SK-N-SH (cell line): ENCODE measurements at places on chromosomes 16 and 17. TPM values are rescaled to one million over a fixed set of nuclear protein-coding genes. Genes with fewer than 3 reads are reported as not detected.

DNA sequence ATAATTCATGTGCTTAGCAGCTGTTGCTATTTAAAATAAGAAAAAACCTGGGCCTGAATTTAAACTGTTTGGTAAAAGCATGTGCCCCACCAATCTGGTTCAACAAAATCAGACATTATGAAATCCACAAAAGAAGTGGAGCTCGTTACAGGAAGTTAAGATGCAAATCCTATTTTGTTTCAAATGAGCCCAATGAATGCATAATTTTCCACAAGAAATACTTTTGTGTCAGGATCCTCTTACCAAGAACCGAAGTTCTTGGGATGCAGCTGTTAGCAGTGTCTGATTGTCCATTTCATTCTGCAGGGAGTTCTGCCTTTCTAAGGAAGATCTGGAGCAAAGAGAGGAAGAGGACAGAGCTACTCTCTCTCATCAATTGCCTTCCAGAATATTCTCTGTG lies 105.7 kb upstream of the RBBP6 start:
- no peak overlapping the region for H3K4me3 ChIP-seq
- H3K4me1 ChIP-seq = no peaks in the 10 kb centered on the region
- no peak overlapping the region for H3K27ac ChIP-seq
- no peak for DNase-seq
- H3K36me3 ChIP-seq = no peaks in the 10 kb centered on the region

GRCh38 chr16:73040136-73040535 lies 7.8 kb downstream of the ZFHX3 start:
- H3K4me3 ChIP-seq = no peak overlapping the region
- H3K4me1 ChIP-seq = peaks cover 47% of the 10 kb centered on the region
- no peaks in the 10 kb centered on the region for H3K36me3 ChIP-seq
- no peak for DNase-seq

DNA sequence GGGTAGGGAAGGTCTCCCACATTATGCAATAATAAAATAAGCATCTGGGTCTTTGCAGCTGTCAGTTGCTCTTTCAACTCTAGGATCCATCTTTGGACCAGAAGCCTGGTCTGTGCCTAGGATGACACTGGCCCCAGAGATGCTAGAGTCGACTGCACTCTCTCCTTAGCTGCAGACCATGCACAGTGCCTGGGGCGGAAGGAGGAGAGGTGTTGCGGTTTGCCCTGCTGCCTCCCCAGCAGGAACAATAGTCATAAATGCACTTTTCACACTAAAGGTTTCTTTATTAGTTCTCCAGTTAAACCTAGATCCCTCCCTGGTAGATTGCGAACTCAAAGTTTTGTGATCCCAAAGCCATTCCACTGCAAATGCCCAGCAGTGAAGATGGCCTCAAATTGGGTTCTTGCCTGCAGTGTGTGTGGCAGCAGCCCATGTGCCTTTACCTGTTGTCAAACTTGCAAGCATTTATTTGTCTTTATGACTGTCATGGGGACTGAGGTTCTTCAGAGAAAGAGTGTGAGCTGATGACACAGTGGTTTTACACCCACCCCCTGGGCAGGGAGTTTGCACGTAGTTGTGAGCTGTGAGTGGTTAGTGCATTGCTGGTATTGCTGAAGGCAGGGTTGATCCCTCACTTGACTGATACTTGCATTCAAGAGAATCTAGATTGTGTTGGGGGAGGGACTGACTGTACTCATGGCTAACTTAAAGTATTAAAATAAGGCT lies 10.3 kb downstream of the ATXN1L start:
- H3K27me3 ChIP-seq = no peaks in the 10 kb centered on the region
- no peak overlapping the region for H3K4me3 ChIP-seq
- peaks cover 63% of the 10 kb centered on the region for H3K36me3 ChIP-seq
- H3K4me1 ChIP-seq = no peaks in the 10 kb centered on the region

GRCh38 chr17:43547189-43547550 lies 1.0 kb upstream of the ETV4 start:
- DNase-seq = no peak
- peaks cover 21% of the 10 kb centered on the region for H3K4me1 ChIP-seq
- H3K27me3 ChIP-seq = no peaks in the 10 kb centered on the region
- H3K27ac ChIP-seq = no peak overlapping the region

DNA sequence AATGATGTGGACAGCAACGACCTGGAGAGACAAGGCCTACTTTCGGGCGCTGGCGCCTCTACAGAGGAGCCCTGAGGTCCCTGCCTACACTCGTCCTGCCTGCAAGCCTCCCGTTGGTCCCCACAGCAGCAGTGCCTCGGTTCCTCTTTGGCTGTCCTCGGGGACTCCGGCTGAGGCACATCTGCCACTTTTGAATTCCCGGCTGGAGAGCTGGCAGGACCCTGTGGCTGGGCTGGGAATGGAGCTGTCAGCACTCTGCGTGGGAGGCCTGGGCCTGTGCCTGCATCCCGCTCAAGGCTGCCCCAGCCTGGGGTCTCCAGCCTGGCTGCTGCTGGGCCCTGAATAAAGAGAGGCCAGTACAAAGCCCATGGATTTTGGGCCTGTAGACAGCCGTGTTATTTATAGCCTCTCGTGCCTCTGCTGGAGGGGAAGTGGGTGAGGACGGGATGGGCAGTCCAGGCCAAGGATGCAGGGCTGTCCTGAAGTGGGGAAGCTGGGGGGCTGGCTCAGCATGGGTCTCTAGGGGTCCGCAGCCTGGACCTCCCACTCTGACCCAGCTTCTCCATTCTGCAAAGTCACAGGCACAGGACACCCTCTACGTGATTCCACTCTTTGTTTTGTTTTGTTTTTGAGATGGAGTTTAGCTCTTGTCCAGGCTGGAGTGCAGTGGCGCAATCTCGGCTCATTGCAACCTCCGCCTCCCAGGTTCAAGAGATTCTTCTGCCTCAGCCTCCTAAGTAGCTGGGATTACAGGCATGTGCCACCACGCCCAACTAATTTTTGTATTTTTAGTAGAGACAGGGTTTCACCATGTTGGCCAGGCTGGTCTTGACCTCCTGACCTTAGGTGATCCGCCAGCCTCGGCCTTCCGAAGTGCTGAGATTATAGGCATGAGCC lies 10.6 kb upstream of the SPNS2 start:
- H3K27ac ChIP-seq = no peak overlapping the region
- H3K4me3 ChIP-seq = no peak overlapping the region
- H3K4me1 ChIP-seq = peaks cover 4% of the 10 kb centered on the region; the same call in 1 of the 2 replicates
- DNase-seq = no peak
- H3K36me3 ChIP-seq = no peaks in the 10 kb centered on the region
- no peaks in the 10 kb centered on the region; the same call in 1 of the 2 replicates for H3K27me3 ChIP-seq

DNA sequence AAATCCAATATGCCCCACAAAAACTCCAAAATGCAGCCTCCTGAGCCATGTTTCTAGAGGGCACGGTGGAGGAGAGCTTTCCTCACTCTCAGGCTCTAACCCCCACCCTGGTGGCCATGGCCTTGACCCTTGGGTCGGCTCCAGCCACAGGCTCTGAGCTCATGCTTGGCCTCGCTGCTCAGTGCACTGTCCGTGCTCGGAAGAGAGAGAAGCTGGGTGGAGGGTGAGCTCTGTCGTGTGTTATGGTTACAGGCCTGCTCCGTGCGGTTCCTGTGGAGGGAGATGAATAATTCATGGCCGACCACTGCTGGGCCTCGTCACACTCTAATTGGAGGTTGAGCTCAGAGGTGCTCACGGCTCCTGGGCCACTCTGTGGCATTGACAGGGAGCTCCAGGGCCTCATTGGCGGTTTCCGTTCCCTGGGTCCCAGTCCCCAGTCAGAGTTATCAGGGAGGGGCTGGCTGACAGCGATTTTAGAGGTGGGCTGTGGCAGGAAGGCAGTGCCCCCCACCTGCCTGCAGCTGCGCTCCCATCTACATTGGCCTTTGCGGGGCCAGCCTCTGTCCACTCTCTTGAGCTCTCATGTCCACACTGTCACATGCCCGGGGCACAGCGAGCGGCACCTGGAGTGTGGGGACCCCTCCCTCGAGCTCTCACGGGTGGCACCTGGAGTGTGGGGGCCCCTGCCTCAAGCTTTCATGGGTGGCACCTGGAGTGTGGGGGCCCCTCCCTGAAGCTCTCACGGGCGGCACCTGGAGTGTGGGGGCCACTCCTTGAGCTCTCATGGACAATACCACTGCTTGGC lies 24.9 kb downstream of the ACSF3 start:
- H3K4me1 ChIP-seq = no peaks in the 10 kb centered on the region
- H3K27me3 ChIP-seq = no peaks in the 10 kb centered on the region
- no peaks in the 10 kb centered on the region for H3K36me3 ChIP-seq

DNA sequence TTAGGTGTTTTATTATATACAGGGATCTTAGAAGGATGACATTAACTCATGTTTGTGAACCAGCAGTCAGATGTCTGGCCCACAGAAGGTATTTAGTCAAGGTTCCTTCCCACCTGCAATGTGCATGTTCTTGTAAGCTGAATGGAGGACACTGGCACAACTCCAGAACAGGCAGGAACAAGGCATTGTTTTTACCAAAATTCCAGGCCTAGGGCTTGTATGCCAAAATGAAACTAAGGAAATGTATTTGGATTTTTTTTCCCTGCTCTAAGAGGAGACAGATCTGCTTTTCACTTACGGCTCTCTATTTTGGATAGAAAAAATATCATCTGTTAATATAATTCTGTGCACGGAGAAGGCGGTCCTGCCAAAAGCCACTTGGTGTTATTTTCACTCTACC lies 312.5 kb downstream of the GRIN2A start:
- no peaks in the 10 kb centered on the region for H3K4me1 ChIP-seq
- H3K4me3 ChIP-seq = no peak overlapping the region
- H3K27ac ChIP-seq = no peak overlapping the region
- H3K36me3 ChIP-seq = no peaks in the 10 kb centered on the region

DNA sequence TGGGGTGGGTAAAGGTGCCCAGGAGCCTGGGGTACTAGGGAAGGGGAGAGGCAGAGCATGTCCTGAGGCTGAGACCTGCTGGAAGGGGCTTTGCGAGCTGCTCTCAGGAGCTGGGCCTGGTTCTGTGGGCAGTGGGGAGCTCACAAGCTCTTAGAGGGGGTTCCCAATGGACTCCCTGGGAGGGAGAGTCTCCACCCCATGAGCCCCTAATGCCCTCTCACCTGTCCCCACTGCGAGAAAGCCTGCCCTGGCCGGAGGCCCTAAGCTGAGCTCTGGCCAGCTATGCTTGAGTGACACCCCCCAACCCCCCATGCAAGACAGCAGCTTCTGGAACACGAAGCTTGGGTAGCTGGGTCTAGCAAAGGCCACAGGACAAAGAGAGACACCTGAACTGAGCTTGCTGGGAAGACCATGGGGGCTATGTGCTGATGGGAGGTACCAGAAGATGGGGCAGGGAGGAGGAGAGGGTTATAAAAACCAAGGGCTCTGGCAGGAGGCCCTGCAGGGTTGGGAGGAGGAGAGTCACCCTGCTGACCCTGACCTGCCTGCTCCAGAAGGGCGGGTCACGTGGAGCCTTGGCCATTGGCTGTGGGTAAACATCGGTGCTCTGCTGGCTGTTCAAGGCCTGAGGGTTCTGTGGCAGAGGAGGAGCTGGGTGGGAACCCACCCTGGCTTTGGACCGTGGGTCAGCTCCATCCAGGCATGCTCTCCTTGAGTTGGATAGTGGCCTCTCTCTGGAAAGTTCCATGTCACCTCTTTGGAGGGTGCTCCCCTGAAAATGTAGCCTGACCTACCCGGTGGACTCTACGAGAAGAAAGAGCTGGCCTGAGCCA lies 106.7 kb downstream of the RAB11FIP4 start:
- no peak overlapping the region for H3K27ac ChIP-seq
- H3K27me3 ChIP-seq = no peaks in the 10 kb centered on the region
- no peaks in the 10 kb centered on the region for H3K36me3 ChIP-seq
- H3K4me3 ChIP-seq = no peak overlapping the region
- H3K4me1 ChIP-seq = peaks cover 20% of the 10 kb centered on the region; the same call in 1 of the 2 replicates
- no peak for DNase-seq

DNA sequence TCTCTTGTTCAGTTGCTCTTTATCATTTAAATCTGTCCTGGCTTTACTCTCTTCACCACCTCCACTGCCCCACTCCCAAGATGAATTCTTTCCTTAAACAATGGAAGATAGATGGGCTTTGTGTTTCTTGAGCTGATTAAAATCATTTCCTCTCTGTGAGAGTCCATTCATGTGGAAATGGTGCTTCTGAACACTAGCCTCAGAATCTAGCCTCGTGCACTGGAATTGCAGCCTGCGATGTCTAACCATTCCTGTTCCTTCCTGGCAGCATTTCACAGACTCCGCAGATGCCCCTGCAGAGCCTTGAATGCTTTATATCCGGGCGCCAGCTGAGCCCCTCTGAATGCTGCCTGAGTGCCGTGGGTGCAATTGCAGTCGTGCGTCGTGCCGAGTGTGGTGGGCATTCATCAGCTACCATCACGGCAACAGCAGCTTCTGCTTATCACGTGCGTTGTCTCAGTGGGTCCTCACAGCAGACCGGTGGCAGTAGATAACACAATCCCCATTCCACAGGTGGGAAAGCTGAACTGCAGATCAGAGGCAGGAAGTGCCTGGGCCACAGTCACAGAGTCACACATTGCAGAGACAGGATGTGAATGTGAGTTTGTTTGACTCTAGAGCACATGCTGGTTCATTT lies 172.8 kb upstream of the WSCD1 start:
- H3K27ac ChIP-seq = no peak overlapping the region
- no peaks in the 10 kb centered on the region for H3K36me3 ChIP-seq
- no peak for DNase-seq
- no peaks in the 10 kb centered on the region; the same call in 1 of the 2 replicates for H3K27me3 ChIP-seq

DNA sequence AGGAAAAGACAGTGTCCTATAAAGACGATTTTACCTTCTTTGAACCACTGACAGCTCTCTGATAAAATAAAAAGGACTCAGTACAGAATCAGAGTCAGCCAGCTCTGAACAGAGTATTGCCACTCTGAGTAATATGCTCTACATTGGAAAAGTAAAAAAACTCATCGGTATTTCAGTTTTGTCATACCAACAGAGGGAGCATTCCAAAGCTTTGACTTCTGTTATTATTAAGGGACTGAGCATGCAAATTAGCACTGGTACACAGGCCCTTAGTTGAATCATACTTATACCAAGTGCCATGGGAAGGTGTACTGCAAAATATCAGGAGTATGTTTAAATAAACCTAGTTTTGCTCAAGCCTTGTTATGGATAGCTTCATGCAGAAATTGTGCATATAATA lies 509.0 kb upstream of the KIF2B start:
- no peak overlapping the region for H3K4me3 ChIP-seq
- no peaks in the 10 kb centered on the region for H3K4me1 ChIP-seq
- H3K27ac ChIP-seq = no peak overlapping the region
- no peaks in the 10 kb centered on the region for H3K36me3 ChIP-seq
- no peaks in the 10 kb centered on the region for H3K27me3 ChIP-seq

GRCh38 chr16:76193906-76194615 lies 83.1 kb upstream of the CNTNAP4 start:
- H3K27ac ChIP-seq = no peak overlapping the region
- H3K4me3 ChIP-seq = no peak overlapping the region
- peaks cover 9% of the 10 kb centered on the region for H3K4me1 ChIP-seq
- H3K36me3 ChIP-seq = no peaks in the 10 kb centered on the region

GRCh38 chr17:78267253-78268073 lies 36.0 kb downstream of the TMEM235 start:
- H3K4me3 ChIP-seq = no peak overlapping the region
- no peak overlapping the region for H3K27ac ChIP-seq
- H3K27me3 ChIP-seq = no peaks in the 10 kb centered on the region
- no peaks in the 10 kb centered on the region for H3K36me3 ChIP-seq

- H3K36me3 ChIP-seq = peaks cover 9% of the 10 kb centered on the region
- no peaks in the 10 kb centered on the region for H3K4me1 ChIP-seq
- no peaks in the 10 kb centered on the region for H3K27me3 ChIP-seq
- DNase-seq = no peak
- no peak overlapping the region for H3K27ac ChIP-seq
- no peak overlapping the region for H3K4me3 ChIP-seq
These were observed 27.6 kb downstream of the MAP3K3 start for GRCh38 chr17:63649813-63650212.

Gene CTRB1
- not detected in 2 replicates for polyA plus RNA-seq

Gene G6PC1
- not detected in 2 replicates for polyA plus RNA-seq

Gene ATP1B2
- polyA plus RNA-seq = 0.05 and 0.08 TPM in 2 replicates

Gene RGS11
- polyA plus RNA-seq = 9.8 and 10.0 TPM in 2 replicates

Gene NLK
- 12.3 and 19.2 TPM in 2 replicates for polyA plus RNA-seq

Gene TRIM37
- polyA plus RNA-seq = 20.5 and 28.5 TPM in 2 replicates
